ENCODE measurements at places on chromosomes 7 and 10. TPM values are rescaled to one million over a fixed set of nuclear protein-coding genes. Genes with fewer than 3 reads are reported as not detected.

GDF2 gene
- not detected for total RNA-seq

ABLIM1 gene
- total RNA-seq = 0.94 TPM

SNX10 gene
- total RNA-seq = not detected

GATA3 gene
- not detected for total RNA-seq

TMEM140 gene
- 12.0 TPM for total RNA-seq

SFRP4 gene
- total RNA-seq = 0.32 TPM

ZNF804B gene
- total RNA-seq = not detected

EGR2 gene
- not detected for total RNA-seq

SORBS1 gene
- total RNA-seq = 0.16 TPM

CTAGE4 gene
- 0.32 TPM for total RNA-seq

ZNF736 gene
- total RNA-seq = 8.8 TPM

SH2D4B gene
- total RNA-seq = not detected

ZNF248 gene
- 7.5 TPM for total RNA-seq

OR2A5 gene
- not detected for total RNA-seq

AGMO gene
- under 0.01 TPM for total RNA-seq

ATP5F1C gene
- 234 TPM for total RNA-seq

WNT8B gene
- not detected for total RNA-seq

GSAP gene
- total RNA-seq = 3.2 TPM

FGFBP3 gene
- 0.47 TPM for total RNA-seq

PTN gene
- 38.6 TPM for total RNA-seq

ACADSB gene
- total RNA-seq = 7.1 TPM

FAM221A gene
- 0.95 TPM for total RNA-seq

C10orf95 gene
- not detected for total RNA-seq

SPDYE2B gene
- not detected for total RNA-seq

ENKUR gene
- 0.16 TPM for total RNA-seq

GPC2 gene
- 1.5 TPM for total RNA-seq

FKBP9 gene
- total RNA-seq = 428 TPM

CPA2 gene
- not detected for total RNA-seq

NCF1 gene
- total RNA-seq = under 0.01 TPM

BRAT1 gene
- 16.8 TPM for total RNA-seq

DIP2C gene
- total RNA-seq = 12.3 TPM

CARD11 gene
- total RNA-seq = not detected

HOXA1 gene
- 0.63 TPM for total RNA-seq

KAZALD1 gene
- 84.3 TPM for total RNA-seq

SPDYE2 gene
- total RNA-seq = not detected

KIF20B gene
- total RNA-seq = 4.4 TPM

C10orf67 gene
- not detected for total RNA-seq

PTF1A gene
- not detected for total RNA-seq

RSPH10B gene
- total RNA-seq = not detected

SEC61A2 gene
- total RNA-seq = 5.7 TPM

ATG9B gene
- total RNA-seq = under 0.01 TPM

CALML3 gene
- total RNA-seq = not detected

AKR1C8 gene
- total RNA-seq = not detected

Measured in bronchial smooth muscle cell (primary cell).